Spleen (tissue), 13 donors: ENCODE measurements at places on chromosomes 2 and 18.

DNA sequence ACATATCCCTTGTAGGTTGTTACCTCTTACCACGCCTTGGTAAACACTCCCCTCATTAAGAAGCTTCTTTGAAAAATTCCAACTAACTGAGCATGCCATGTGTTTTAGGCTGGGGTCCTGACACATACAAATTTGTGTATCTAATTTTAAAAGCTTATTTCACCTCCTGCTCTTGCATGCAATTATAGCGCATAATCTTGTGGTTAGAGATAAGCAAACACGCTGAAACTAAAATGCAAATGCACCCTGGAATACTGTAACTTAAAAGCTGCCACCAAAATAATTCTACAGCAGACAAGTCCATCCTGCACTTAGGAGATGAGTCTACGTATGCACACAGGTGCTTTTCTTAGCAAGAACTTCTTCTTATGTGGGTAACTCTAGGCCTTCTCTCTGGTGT lies 990.2 kb downstream of the TSN start:
- DNase-seq: no peak

DNA sequence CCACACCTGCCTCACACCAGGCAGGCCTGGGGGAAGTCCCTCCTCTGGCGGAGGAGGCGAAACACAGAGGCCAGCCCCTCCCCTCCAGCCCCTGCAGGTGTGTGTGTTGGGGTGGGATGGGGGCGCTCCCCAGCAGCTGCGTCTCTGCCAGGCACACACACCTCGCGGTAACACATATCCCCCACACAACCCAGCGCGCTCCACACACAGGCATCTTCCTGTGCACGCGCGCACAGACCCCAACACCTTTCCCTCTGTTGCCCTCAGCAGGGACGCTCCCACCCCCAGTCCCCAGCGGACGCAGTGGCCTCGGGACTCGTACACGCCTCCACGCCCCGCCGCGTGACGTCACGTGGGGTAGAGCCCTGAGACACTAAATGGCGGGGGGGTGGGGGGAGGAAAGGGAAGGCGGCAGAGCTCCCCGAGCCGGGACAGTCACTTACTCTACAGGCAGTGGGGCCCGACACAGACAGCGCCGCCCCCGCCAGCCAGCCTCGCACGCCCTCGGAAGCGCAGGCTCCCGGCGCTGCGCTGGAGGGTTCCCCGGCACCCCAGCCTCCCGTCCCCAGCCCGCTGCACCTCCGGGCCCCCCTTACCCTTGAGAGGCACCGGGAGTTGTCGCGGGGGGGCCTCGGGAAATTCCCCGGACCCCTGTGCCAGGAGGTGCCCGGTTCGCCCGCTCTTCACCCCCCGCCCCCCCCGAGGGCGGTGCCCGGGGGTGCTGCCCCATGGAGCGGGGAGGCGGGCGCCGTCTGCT lies at the start of gene WNT10A:
TSS of gene WNT10A (plus strand) at position 751 of the 757 bp plus-strand sequence. CDS start 144 bp downstream, outside the sequence.
- peak; percentile 96 for DNase-seq

DNA sequence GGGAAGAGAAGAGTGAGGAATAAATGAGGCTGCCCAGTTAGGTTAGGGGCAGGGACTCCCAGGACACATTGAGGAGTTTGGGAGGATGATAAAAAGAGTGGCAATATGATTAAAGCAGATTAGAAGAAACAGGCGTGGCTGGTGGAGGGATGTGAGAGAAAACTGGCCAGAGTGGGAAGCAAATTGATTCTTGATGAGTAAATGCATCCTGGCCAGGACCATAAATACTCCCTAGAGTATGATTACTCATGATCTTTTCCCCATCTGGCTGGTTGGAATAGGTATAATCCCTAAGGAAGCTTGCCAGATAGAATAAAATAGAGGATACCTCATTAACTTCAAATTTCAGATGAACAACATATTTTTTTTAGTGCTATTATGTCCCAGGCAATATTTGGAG lies 21.5 kb upstream of the DAW1 start:
- no peak for DNase-seq

- no peak for DNase-seq
Measured at GRCh38 chr2:144834363-144834762, 314.4 kb upstream of the ZEB2 start.
